ENCODE measurements at places on chromosomes 16 and 17.

DNA sequence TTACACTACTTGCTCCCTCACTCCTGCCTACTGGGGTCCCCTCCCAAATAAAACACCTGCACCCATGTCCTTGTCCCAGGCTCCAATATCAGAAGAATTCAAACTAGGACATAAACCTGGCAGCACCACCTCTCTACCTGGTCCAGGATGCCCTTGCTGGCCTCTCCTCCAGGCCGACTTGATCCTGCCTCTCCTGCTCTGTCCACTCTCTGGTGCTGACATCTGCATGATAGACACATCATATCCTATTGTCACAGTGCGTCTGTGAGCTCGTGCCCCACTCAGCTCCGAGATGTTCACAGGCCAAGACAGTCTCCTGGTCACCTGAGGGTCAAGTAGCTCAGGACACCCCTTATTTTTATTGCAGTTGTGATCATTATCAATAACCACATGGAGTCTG, 31.5 kb upstream of the GRIN2A start:
- no peak for DNase-seq

DNA sequence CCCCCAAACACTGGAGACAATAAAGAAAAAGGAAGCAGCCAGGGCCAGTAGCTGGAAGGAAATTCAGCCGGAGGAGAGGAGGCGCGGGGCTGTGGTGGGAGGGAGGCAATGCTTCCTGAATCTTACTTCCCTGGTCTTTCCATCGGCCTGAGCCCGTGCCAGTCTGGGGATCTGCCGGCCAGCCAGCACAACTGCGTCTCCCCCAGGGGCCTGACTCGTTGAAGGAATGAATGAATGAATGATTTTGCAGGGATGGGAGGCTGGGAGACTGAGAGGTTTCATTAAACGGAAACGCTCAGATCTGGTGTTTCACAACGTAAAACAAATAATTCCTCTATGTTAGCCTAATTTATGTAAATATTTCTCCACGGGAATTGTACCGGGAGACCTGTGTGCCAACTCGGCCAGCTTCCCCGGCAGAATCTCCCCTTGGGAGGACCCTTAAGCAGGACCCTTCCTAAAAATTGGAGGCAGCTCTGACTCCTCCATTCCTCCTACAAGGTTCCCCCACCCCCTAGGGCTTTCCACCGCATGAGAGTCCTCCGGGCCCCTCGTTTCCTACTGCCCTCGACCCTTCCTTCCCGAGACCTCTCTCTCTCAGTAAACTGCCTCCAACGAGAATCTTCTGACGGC, 1.3 kb upstream of the BAIAP2 start:
- no peak for DNase-seq

DNA sequence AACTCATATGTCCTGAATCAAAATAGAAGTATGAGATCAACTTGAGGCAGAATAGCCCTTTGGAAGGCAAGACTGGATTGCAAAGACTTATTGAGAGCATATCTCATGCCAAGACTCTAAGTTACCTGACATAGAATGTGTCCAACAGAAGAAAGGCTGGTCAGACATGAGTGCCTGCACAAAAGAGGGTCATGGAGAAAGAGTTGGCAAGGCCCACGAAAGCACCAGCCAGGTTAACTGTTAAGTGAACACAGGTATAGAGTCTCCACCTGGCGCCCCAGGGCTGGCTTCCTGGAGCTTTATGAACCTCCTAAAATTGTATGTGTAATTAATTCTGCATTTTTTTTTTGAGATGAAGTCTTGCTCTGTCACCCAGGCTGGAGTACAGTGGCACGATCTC, 71.0 kb downstream of the CMC2 start:
- no peak for DNase-seq

DNA sequence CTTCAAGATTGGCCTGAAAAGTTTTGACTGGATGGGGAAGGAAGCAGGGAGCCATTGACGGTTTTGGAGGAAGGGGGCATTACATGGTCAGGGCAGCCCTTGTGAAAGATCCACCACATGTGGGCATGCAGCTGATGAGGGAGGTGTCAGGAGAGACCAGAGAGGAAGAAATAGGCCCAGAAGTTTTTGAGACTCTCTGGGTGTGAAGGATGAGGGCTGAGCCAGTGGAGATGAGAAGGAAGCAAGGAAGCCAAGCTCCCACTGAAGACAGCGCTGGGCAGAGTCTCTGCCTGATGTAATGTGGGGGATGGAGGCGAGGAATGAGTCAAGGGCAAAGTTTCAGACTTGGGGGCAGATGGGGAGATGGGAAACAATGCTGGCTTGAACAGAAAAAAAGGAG, 530 bp downstream of the CCL17 start:
- no peak for DNase-seq

Measured in memory B cell (primary cell).